Stimulated activated CD4-positive, alpha-beta T cell treated with anti-CD3 and anti-CD28 coated beads, TNF-alpha, amount 100 ng/mL, for 1 hour (primary cell): ENCODE measurements at places on chromosomes 12 and 14.

DNA sequence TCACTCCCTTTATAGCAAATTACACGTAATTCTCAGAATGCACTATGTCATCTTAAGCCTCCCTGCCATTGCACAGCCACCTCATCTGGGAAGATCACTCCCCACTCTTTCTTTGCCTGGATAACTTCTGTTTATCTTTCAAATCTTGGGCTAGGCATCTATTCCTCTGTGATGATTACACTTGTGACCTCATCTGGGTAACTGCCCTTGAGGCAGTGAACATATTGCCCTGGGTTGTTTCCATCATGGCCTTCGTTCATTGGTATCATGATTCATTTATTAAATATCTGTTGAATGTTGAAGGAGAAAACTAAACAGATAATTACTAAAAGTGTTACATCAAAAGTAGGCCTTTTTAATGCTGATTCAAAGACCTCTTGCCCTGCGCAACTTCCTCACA lies 26.2 kb upstream of the PDE3A start:
- DNase-seq, result no peak

GRCh38 chr12:15777355-15778012 lies 11.7 kb downstream of the EPS8 start:
- no peak for DNase-seq

GRCh38 chr14:23861666-23862065 lies 91.9 kb upstream of the DHRS4 start:
- DNase-seq, result no peak

GRCh38 chr12:480831-481816 lies 21.4 kb downstream of the B4GALNT3 start:
- no peak for DNase-seq

GRCh38 chr14:67820428-67820971 lies 921 bp downstream of the RAD51B start:
- DNase-seq, result no peak

- no peak for DNase-seq
Measured at GRCh38 chr14:90409209-90409730, 12.4 kb downstream of the CALM1 start.

GRCh38 chr14:101150039-101150610 lies 246.6 kb upstream of the RTL1 start:
- no peak for DNase-seq

DNA sequence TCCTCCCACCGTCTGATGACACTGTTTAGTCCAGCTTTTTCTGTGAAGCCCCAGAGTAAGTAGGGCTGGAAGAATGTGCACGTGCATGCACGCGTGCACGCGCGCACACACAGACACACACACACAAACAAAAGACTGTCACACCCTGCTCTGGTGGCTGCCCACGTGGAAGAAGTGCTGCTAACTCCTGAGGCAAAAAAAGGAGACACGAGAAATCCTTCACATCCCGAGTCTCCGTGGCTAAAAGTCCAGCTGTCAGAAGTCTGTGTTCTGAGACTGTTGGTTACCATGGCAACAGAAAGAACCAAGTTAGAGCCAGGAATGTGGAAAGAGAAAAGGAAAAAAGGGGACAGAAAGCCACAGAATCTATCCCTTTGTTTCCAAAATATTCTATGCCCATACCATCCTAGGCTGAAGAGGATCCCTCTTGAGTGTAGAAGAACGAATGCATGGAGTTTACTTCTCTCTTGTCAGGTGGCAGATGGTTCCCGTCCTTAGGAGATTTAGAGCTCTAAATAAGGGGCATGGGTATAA lies 1.6 kb upstream of the C12orf71 start:
- no peak for DNase-seq

DNA sequence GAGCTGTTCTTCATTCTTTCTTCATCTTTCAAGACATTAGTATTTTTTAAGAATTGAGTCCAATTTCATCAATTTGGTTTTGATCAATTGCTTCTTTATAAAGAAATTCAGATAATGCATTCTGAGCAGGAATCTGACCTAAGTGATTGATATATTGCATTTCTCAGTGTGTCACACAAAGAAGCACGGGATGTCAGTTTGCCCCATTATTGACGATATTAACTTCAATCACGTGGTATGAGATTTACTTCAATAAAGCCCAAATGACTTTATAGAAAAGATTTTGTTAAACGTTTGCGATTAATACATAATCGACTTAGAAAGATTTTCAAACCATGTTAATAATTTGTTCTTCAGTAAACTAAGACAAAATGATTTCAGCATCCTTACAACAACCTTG lies 1254.2 kb downstream of the FSCB start:
- DNase-seq, result no peak

DNA sequence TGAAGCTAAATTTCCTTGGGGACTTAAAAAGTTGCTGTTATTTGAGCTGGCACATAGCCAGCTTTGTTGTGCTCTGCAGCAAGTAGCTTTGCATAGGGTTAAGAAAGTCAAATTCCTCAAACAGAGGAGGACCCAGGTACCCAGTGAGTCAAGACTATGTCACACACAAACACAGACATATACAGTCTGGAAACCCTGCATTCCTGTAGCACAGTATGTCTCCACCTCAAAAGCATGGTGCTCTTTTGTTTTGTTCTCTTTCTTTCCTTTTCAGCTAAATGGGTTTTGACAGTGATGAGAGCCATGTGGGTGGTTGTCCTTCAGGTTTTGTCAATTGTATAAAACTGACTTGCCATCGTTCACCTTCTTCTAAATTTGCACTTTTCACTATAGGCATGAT lies 179.6 kb upstream of the DIO2 start:
- DNase-seq, result no peak

- no peak for DNase-seq
Measured at GRCh38 chr12:3252450-3252891, 175.3 kb downstream of the TSPAN9 start.

DNA sequence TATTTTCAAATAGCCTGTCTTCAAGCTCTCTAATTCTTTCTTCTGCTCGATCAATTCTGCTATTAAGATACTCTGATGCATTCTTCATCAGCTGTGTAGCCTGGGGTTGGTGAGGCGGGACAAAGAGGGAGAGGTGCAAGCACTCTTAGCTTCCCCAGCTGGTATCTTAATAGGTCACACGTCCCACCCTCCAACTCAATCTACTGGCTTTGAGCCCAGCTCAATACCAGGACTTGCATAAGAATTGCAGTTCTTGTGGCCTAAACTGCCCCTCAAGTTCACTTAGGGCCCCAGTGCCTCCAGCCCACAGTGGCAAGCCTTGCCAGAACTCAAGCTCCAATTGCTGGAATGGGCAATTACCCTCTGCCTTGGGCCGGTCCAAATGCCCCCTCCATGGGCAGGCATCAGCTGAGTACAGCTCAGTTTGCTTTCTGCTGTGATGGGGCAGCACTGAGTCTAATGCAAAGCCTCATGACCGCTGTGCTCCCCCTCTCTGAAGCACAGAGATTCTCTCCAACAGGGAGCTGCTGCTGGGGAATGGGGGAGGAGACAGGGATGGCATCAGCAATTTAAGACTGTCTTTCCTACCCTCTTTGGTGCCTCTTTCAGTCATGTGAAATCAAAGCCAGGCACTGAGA lies 5.6 kb upstream of the SPATA7 start:
- DNase-seq, result no peak
